ENCODE measurements at places on chromosomes 6 and 20.

GRCh38 chr6:94049001-94049400 is 629.6 kb upstream of the EPHA7 start:
- DNase-seq = no peak

DNA sequence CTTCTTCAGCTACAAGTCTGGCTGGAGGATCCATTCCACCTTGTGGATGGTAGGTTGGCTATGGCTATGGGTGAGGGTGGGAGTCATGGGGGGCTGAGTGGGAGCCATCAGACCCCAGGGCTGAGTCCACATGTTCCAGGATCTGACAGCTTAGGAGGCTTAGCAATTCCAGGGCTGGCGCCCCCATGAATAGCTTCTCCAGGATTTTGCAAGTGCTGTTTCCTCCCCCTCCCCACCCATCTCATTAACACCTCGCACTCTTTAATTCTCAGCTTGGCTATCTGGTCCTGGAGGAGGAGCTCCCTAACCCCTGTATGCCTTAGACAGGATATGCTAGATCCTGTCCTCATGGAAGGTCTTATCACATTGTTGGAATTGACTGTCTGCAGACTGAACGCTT is 39.0 kb upstream of the ANGPT4 start:
- no peak for DNase-seq

- DNase-seq = no peak
These were observed 14.6 kb downstream of the DEF6 start for GRCh38 chr6:35312076-35312800.

DNA sequence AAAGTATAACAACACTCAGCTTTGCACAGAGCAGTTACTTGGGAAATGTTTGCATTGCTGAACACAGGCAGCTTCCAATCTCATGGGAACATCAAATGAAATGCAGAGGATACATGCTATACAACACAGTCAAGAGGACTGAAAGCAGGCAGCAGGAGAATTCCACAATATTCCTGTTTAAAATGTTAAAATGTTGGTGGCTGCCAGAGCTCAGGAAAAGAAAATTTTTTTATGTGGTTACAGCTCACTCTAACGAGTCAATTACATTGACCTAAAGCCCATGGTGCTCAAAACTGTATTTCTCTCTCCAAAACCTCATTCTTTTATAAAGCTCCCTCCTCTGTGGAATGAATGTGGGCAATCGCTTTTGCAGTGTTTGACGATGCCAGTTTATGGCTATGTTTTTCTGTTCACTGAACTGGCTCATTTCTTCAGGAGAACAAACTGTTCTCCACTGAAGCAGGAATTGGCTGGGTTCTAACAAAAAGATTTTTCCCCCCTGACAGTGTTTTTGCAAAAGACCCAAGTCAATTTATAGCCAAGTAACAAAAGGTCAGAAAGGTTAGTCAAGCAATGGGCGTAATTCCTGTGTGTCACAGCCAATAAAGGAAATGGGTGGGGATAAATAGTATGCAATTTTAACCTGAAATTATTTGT is 69.0 kb downstream of the ZHX3 start:
- DNase-seq = no peak

GRCh38 chr6:52598123-52598823 is 21.4 kb upstream of the TRAM2 start:
- peak; percentile 45 for DNase-seq

DNA sequence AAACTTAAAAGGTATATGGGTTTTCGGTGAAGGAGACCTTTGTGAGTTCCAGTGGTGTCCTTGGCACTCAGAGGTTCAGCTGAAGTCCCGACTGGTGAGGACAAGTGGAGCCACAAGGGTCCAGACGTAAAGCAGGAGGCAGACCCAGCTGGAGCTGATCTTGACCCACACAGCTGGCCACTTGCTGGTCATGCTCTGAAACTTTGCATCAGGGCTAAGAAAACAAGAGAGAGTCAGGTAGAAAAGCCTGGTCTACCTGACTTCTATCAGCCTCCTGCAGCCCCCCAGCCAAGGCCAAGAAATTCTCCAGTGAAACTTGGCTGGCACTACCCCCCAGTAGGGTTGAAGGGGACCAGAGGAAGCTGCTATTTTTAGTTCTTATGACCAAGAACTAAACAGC is 21.6 kb downstream of the SERINC3 start:
- DNase-seq = no peak

DNA sequence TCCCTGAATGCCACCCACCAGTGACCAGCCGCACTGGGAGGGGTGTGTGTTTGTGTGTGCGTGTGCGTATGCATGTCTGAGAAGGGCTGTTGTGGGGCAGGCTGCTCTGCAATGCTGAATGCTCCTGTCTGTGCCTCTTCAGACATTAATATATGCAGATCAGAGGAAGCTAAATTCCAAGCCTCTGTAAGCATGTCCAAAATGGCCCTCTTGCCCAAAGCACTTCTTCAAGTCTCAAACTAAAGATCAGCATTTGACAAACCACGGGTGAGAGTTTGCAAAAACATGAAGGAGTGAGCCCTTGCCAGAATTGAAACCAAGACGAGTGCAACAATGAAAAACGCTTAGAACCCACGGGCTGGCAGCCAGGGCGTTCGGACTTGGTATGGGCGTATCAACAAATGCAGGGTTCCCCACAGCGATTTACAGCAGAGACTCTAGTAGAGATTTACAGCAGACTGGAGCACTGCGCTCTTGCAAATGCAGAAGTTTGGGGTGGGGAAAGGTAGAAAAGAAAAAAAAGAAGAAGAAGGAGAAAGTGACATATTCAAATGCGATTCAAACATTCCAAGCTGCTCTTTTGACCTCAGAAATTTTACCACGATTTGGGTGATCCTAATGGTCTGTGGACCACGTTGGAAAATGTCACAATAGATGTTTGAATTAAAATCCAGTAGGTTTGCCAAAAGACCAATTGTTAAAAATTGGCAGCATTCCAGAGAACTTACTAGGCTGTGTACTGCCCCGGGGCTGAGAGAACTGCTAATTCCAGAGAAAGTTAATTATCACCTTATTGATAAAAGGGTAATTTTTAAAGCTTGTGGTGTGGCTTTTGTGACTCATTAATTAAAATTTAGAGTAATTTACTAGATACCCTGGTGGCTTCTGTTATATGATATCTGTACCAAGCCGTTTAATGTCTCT is 3.5 kb downstream of the SCML4 start:
- no peak for DNase-seq

DNA sequence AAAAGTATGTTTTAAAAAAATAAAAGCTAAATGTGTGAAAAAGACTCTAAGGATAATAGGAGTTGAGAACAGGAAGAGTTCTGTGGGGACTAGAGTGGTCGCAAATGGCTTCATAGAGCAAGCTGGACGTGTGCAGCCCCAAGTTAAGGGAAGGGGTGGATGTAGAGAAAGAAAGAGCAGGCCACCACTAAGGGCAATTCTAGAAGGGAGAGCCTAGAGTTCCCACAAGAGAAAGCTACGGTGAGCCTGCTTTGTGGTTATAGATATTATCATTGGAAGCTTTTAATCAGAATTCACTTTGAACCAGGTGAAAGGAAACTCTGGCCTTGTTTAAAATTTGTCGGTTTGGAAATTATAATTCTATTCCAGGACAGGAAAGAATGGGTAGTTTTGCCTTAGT is 101.6 kb downstream of the HIVEP2 start:
- DNase-seq = no peak

DNA sequence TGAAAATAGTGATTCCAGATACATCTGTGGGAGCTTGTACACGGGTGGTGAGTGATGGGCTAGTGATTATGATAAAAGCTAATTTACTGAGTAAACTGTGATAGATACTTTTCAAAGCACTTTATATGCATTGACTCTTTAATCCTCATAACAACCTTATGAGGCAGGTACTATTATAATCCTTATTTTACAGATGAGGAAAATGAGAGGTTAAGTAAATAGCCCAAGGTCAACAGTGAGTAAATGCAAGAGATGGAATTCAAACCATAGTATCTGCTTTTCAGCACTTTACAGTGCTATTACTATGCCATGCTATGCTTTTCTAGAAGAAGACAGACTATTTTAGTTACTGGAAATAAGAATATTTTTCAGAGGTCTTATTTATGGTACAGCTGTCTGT is 320.9 kb upstream of the CITED2 start:
- no peak for DNase-seq

- DNase-seq = no peak
These were observed 91.2 kb downstream of the LCA5 start for GRCh38 chr6:79446006-79446405.

- no peak for DNase-seq
These were observed 18.2 kb upstream of the FRMD1 start for GRCh38 chr6:168097221-168097620.

DNA sequence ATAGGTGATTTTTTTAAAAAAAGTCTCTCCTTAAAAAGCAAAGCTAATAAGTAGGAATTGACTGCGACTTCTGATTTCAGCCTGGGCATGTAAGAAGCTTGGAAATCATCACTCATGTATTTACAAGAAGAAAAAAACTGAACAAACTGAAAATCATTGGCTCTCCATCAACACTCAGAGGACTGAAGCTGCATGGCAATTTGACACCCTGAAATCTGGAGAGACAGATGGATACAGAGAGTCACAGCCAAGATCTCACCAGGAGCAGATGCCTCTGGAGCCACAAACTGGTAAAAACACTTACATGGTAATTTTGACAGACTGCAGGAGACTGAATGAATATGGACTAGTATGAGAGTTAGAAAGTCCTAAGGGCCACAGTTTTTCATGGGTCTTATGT is 191.2 kb upstream of the TCF21 start:
- DNase-seq = no peak

Measured in mesothelial cell of epicardium (in vitro differentiated cells).